Thymus (tissue), 14 donors: ENCODE measurements at places on chromosomes 12 and 14. TPM values are rescaled to one million over a fixed set of nuclear protein-coding genes. Genes with fewer than 3 reads are reported as not detected.

DNA sequence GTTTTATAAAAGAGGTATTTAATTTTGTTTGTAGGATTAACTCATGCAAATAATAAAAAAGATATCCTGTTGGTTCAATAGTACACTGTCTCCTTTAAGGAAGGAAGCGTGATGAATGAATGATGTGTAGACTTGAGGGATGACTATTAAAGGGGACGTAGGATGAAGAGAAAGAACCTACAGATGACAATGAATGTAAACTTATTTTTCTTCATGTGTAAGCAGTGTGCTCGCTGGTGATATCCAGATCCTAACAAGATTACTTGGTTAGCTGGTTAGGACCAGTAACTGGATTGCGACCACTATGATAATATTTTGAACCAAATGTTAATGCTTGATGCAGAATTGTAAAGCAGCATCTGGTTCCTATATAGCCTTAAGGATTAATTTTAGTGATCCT, 2.6 kb downstream of the ARF6 start:
- DNase-seq: no peak

The RIN3 gene
- 6.2 TPM for total RNA-seq

- no peak for DNase-seq
These were observed 10.9 kb downstream of the BCL7A start for GRCh38 chr12:122032580-122032979.

The OS9 gene
- 111 TPM for total RNA-seq

DNA sequence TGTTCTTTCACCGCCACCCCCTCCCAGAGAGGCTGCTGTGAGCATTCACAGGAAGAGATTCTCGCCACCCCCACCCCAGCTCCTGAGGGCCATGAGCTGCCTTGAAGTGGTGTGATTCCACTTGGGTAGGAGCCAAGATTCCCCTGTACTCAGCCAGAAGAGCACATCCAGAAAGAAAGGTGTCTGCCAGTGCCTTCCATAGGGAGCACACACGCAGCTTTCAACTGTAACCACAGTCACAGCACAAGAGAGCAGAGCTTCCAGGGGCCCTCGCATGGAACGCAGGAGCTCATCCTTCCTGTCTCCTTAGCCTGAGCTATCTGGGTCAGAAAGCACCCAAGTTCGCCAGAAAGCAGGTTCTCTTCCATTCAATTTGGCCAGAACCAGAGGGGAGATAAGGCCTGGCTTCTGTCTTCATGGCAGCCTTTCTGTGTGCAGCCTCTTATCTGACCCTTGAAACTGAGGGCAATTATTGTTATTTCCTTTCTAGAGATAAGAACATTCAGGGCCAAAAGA, 66.6 kb upstream of the SCN8A start:
- no peak for DNase-seq

DNA sequence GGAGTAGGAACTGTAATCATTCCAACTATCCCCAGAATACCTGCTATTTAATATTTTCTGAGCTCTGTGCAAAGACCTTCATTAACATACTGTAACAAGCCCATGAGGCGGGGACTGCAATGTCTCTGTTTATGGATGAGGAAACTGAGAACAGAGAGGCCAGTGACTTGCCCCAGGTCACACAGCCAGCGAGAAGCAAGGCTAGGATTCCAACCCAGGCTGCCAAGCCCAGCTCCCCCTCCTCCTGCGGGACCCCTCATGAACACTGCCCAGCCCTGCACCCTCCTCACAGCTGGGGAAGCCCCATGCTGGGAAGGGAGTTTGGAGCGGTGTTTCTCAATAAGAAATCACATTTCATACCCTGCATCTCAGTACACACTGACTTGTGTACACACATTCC, 10.9 kb downstream of the HVCN1 start:
- no peak for DNase-seq
